Activated CD8-positive, alpha-beta memory T cell treated with anti-CD3 and anti-CD28 coated beads, Interleukin-2, amount 50 U/mL, for 4 hours (primary cell): ENCODE measurements at places on chromosomes 1 and 21.

GRCh38 chr21:31501926-31502325 is 157.6 kb upstream of the SOD1 start:
- DNase-seq, result no peak

DNA sequence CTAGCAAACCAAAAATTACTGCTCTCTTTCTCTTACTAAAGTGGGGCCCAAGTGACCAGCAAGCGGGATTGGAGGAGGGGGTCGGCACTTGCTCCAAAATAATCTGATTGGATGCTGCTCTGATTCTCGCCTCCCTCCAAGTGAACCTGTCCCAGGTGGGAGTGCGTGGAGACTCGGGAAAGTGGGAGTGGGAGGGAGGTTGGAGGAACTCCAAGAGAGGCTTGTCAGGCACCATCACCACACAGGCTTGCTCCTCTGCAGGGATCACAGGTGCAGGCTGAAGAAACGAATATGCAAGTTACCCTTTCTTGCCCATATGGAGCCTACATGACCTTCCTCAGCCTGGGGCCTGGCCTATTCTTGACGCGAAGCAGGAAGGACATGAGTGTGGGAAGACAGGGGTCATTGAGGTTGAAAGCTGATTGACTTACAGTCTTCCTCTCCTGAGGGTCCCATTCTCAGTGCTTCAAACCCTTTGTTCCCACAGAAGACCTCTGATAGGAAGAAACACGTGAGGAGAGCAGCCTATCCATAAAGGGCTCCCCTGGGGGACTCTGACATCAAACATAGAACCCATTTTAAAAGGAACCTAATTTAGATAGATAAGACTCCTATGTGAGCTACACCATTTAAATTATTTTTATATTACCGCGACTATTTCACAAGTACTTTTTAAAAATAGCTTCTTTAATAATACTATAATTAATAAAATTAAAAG is 14.2 kb downstream of the RGS8 start:
- no peak for DNase-seq

DNA sequence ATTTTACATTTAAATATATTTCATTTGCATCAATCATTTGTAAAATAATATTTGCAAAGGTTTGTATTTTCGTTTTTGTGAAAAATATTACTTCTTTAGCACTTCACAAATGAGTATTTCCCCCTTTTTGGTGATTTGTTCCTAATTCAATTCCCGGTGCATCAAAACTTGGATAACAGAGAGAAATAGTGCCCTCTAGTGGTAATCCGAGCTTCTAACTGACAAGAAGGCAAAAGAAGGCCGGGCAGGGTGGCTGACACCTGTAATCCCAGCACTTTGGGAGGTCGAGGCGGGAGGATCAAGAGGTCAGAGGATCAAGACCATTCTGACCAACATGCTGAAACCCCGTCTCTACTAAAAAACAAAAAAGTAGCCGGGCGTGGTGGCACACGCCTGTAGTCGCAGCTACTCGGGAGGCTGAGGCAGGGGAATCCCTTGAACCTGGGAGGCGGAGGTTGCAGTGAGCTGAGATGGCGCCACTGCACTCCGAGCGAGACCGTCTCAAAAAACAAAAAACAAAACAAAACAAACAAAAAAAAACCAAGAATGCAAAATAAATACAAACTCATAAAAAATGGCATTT is 137.7 kb downstream of the COL11A1 start:
- DNase-seq, result no peak

GRCh38 chr1:228305721-228306152 is 97.9 kb downstream of the OBSCN start:
- no peak for DNase-seq

- no peak for DNase-seq
These were observed 12.3 kb downstream of the ADGRB2 start for GRCh38 chr1:31751822-31752241.
